ENCODE measurements at places on chromosomes 4 and X.

DNA sequence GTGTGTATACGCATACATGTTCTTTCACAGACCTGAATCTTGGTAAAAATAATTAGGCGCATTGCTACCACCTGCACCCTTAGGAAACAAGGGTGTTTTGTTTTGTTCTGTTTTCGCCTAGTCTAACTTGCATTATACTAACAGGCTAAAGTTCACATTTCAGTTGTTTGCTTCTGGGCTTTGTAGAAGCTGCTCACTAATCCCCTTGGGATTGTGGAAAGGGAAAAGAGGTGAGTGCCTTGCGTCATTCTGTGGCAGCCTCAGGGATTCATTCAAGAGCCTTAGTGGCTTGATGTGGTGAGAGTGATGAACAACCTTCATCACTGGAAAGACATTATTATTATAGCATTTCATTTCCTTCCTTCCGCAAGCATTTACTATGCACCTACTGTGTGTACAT is 331.1 kb downstream of the ADGRL3 start:
- DNase-seq, result no peak

- no peak for DNase-seq
Observed at GRCh38 chrX:23292988-23293651, 41.5 kb upstream of the PTCHD1 start.

- DNase-seq, result no peak
Observed at GRCh38 chrX:10582215-10582733, 38.1 kb downstream of the MID1 start.

DNA sequence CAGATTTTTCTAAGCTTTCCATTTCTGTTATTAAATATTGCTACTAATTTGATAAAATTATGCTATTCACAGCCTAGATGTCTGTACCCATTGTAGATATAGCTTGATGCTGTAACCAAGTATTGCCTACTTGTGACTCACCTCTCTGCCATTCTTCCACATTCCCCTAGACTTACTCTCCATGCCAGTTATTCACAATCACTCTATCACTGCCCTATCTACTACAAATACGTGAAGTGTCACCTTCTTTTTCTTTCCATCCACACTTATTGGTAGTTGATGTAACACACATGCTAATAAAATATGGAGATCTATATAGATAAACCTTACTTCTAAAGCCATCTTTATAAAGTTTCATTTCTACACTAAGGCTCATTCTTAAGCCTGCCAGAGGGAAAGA is 179.4 kb upstream of the PACRGL start:
- no peak for DNase-seq

- no peak for DNase-seq
Observed at GRCh38 chrX:110308220-110308619, 9.7 kb downstream of the AMMECR1 start.

DNA sequence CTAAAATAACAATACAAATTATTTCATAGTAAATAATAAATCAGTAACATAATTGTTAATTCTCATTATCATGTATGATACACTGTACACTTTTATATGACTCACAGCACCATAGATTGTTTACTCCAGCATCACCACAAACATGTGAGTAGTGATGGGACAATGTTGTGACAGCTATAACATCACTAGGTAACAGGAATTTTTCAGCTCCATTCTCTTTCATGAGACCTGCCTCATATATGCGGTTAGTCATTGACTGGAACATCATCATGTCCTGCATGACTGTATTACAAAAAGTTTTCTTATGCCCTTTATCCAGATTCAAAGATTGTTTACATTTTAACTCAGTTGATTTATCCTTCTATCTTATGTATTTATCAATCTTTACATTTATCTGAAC is 1530.0 kb downstream of the PCDH18 start:
- no peak for DNase-seq
